A172 (cell line): ENCODE measurements at places on chromosomes 4 and X. TPM values are rescaled to one million over a fixed set of nuclear protein-coding genes. Genes with fewer than 3 reads are reported as not detected.

The RTL3 gene
- not detected in 2 replicates for total RNA-seq

The RBM47 gene
- total RNA-seq, result 2.8 and 4.9 TPM in 2 replicates

The P2RY8 gene
- total RNA-seq, result not detected in 2 replicates

The VCX gene
- total RNA-seq, result 2.8 and 9.0 TPM in 2 replicates

The GPR82 gene
- total RNA-seq, result not detected in 2 replicates
